Activated T-cell treated with anti-CD3 and anti-CD28 coated beads for 4 hours (primary cell): ENCODE measurements at places on chromosomes 11 and 22.

DNA sequence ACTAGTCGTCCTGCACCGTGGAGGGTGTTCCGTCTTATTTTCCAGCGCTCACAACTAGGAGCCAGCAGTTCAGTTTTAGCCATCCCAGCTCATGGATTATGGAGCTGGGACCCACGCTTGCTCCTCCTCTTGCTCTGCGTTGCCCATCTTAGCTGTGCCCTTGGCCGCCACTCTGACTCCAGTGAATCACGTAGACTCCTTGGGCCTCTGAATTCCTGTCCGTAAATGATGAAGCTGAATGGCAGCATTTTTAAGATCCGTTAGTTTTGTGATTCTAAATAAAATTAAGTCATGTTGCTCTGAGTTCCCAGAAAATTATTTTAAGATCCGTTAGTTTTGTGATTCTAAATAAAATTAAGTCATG lies 23.8 kb downstream of the BCR start:
- no peak for DNase-seq

- peak; percentile 17 for DNase-seq
Measured at GRCh38 chr22:18000441-18001039, 23.8 kb downstream of the MICAL3 start.

- no peak for DNase-seq
Measured at GRCh38 chr11:69174841-69175240, 19.1 kb downstream of the SMIM38 start.

DNA sequence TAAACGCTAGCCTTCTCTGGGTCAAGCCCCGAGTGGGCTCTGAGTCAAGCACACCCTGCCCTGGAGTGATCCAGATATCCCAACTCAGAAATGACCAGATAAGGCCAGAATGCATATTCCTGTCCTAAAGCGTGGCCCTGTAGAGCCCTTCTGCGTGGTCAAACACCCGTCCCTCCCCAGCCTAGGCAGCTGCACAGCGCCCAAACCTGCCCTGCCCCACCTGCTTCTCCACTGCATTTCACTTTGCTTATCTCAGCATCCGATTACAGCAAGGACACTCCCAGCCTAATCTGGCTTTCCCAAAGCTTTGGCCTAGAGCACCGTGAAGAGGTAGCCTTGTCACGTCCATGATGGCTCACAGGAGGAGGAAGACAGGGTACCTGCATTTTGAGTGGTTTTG lies 11.9 kb upstream of the TMPRSS4 start:
- DNase-seq = no peak

GRCh38 chr22:43047605-43048004 lies 32.7 kb upstream of the PACSIN2 start:
- DNase-seq = no peak

GRCh38 chr11:44622721-44623258 lies 57.3 kb downstream of the CD82 start:
- DNase-seq = no peak

DNA sequence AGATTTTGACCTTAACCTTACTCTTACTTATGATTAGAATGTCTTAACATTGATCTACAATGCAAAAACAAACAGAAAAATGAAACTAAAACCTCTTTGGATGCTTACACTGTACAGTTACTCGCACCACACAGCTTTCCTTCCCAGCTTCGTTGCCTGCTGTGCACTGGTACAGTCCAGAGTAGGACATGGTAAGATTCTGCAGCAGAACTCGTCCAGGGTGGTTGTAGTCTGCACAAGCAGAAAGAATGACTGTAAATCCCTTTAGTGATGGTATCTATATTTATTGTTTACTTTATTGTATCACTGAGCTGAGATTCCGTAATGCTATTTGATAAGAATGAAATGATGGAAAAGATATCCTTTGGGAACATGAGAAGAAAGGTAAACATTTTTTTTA lies 21.0 kb upstream of the HSPA8 start:
- no peak for DNase-seq

- no peak for DNase-seq
Measured at GRCh38 chr11:78397398-78397797, 20.2 kb downstream of the GAB2 start.

DNA sequence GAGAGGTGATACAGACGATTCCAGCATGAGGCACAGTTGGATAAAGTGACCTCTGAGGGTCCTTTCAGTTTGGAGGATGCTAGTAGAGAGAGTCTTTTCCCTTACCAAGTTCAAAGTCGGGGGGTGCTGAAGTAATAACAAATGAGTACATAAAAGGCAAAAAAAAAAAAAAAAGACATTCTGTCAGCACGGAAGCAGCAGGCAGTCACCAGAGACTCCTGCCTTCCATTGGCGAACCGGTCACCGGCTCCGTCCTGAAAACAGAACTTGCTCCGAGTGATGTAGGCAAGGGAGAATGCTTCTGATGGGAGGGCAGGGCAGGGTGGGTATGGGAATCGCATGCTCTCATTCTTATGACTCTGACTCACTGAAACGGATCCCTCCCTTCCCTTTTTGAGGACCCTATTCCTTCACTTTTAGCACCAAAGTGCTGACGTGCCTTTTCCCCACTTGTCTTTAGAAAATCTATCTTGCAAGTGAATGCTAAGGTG lies 65.9 kb downstream of the PRR5L start:
- DNase-seq = no peak

GRCh38 chr11:33690290-33691065 lies 10.1 kb downstream of the C11orf91 start:
- no peak for DNase-seq

- DNase-seq = no peak
Measured at GRCh38 chr11:47607380-47607779, 13.2 kb upstream of the C1QTNF4 start.

GRCh38 chr11:134654161-134654915 lies 242.3 kb upstream of the B3GAT1 start:
- DNase-seq = peak; percentile 4

GRCh38 chr11:7509966-7510365 lies 3.8 kb upstream of the PPFIBP2 start:
- DNase-seq = no peak

- no peak for DNase-seq
Measured at GRCh38 chr22:44449061-44449682, 48.9 kb downstream of the RTL6 start.

DNA sequence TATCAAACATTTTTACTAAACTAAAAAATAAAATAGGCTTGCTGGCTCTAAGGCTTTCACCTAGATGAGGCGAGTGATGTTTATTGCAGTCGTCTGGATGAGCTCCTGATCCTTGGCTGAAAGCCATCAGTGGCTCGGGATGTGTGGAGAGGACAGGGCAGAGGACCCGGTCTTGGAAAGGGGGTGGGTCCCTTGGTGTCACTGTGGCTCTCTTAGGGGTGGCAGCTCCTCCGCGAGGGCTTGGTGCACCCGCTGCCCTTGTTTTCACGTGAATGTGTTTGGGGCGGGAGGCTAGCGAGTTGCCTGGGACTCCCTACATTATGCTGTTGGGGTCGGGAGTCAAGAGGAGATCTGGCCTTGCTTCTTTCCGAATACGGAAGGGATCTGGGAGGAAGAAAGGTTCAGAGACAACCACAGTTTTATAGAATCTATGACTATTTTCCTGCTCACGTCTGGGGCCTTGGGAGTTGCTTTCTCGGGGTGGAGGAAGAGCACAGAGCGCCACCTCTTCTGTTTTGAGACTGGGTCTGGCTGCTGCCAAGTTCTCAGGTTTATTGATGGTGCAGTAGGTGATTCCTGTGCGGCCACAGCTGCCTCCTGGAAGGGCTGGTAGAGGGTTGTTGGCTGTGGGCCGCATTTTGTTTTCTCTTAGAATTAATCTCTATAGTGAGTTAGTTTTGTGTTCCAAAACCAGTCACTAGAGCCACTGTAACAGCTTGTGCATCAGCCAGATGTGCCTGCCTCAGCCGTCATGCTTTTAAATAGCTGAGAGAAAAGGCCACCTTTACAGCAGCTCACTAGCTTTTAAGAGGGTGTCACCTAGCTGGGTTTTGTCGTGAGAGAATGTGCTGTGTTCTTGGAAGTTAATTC lies 12.8 kb downstream of the TBC1D22A start:
- DNase-seq = no peak

GRCh38 chr11:18669219-18669596 lies 29.4 kb upstream of the TMEM86A start:
- no peak for DNase-seq

DNA sequence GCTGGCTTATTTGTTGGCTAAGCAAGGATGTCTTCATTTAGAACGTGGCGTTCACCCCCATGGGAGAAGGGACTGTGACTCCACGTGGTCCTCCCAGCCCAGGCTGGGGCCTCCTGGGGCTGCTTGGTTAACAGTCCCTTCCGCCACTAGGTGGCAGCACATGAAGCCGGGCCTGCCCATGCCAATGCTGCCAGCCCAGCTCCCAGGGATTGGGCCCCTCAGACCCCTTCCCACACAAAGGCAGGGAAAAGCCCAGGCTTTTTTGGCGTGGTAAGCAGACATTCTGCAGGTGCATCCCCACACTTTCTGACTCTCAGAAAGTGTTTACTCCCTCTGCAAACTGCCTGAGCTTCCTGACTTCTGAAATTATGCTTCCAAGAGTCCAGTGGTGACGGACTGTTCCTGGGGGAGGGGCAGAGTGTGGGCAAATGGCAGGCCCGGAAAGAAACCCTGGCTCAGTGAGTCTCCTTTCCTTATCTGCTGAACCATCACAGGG lies 3.1 kb downstream of the CBX6 start:
- DNase-seq = peak; percentile 83

DNA sequence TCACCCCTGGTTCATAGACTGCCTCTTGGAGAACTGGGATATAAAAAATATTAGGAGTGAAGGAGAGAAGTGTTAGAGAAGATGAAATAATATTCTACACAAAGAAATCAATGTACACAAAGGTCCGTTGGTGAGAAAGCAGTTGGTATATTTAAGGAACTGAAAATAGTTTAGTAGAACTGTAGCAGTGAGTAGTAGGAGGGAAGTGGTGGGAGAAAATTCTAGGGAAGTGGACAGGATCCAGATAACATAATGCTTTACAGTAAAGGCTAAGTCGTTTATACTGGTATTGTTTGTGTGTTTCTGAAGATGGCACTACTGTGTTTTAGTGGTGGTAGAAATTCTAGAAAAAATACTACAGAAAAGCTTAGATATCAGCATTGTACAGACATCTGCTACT lies 120.8 kb upstream of the CHORDC1 start:
- no peak for DNase-seq

- DNase-seq = no peak
Measured at GRCh38 chr22:17892376-17892775, 118.1 kb upstream of the BID start.

DNA sequence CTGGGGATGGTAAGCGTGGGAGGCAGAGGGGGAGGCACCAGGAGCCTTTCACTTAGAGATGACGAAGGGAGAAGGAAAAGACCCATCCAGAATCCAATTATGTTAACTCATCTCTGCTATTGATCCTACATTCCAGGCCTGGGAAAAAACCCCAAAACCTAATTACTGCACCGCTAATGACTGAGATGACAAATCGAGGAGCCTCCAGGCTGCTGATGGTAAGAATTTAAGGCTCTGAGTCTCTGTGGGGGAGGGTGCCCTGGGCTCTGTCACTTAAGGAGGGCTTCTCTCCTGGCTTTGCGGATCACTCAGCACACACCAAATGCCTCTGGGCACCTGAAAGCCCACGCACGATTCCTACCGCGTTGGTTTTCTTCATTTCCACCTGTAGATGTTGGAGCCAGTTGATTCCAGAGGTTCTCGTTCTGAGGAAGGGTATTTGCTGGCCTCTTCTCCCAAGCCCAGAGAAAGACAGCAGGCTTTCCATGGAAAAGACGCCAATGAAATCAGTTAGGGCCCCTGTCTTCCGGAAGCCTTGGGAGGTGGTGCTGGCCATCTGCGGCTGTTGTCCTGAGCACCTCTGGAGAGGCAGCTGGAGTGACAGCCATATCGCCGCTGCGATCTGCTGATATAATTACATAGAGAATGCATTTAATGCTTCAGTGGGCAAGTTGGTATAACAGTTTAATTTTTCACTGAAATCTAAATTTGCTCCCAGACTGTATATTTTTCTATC lies 751.2 kb downstream of the BRD1 start:
- DNase-seq = no peak

- no peak for DNase-seq
Measured at GRCh38 chr11:35330156-35330889, 89.0 kb downstream of the SLC1A2 start.
